ENCODE measurements at places on chromosomes 5 and 9.

DNA sequence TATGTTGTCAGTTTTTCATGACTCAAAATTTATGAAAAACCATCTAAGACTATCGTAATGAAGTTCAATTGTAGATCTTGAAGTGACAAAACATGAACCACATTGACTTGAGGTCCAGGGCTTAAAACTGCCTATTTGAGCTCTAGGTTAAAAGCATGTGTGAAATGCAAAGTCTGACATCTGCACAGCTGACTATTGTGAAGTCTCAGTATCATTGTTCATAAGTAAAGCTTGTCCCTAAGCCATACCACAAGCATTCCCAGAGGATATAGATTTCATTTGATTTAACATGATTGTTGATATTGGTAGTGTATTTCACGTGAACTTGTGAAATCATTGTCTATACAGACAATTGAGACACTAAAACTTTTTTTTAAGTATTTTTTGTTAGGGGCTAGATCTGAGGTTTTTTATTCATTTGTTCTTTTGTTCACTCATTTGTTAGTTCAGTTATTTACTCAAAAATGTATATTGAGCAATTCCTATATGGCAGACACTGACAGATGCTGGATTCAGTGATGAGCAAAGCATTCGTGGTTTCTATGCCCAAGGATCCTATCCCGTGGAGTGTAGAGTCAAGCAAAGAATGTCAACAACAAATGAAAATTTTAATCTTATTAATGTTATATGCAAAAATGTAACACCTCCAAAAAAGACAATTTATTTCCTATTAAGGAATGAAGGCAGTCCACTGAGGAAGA, 485.2 kb downstream of the RAB3C start:
- DNase-seq = no peak

- DNase-seq = no peak
Measured at GRCh38 chr5:149282027-149282965, 10.6 kb downstream of the AFAP1L1 start.

GRCh38 chr5:158819840-158820620, 279.7 kb downstream of the EBF1 start:
- DNase-seq = no peak

- no peak for DNase-seq
Measured at GRCh38 chr5:56346044-56346710, 113.0 kb upstream of the ANKRD55 start.

GRCh38 chr5:35158622-35159369, 71.5 kb downstream of the PRLR start:
- DNase-seq = no peak

DNA sequence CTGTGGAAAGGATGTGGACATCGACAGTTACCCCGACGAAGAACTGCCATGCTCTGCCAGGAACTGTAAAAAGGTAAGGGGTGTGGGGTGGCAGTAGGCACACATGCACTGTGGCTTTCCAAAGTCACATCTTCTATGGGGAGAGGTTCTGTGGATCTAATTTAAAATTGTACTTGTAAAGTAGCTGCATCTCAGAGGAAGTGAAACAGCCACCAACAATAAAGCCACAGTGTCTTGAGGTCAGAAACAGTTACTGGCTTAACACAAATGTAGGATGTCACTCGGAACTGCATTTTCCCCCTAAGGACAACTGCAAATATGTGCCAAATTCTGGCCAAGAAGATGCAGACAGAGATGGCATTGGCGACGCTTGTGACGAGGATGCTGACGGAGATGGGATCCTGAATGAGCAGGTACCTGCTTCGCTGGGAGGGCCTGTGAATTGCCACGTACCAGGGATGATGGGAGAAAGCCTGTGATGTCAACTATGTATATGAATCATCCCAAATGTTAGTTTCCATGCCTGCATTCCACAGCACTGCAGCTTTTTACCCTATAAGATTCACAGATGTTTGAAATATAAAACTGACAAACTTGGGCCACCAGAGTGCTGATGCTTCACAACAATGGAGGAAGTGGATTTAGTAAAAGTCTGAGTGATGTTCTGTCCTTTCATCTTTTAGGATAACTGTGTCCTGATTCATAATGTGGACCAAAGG, 35.3 kb downstream of the THBS4 start:
- DNase-seq = no peak

GRCh38 chr9:27472195-27472594, 51.9 kb upstream of the IFNK start:
- DNase-seq = no peak

GRCh38 chr5:73280386-73280785, 107.4 kb downstream of the TMEM174 start:
- DNase-seq = no peak

- no peak for DNase-seq
Measured at GRCh38 chr5:119397518-119398380, 41.9 kb downstream of the TNFAIP8 start.

Measured in activated effector memory CD4-positive, alpha-beta T cell treated with Interleukin-2 at 50 U/mL for 16 hours (primary cell).